ENCODE measurements at places on chromosomes 4 and X. TPM values are rescaled to one million over a fixed set of nuclear protein-coding genes. Genes with fewer than 3 reads are reported as not detected.
A peak's percentile ranks its signal among the peaks of the same experiment; 100 is the strongest.

Gene TREX2
- 0.64 TPM for polyA plus RNA-seq

Gene TRIM2
- 74.4 TPM for polyA plus RNA-seq

Gene PLCXD1
- polyA plus RNA-seq: 25.1 TPM

Gene MAGEA10
- not detected for polyA plus RNA-seq

Gene UGT2B7
- polyA plus RNA-seq: 101 TPM

Gene SPP1
- 210 TPM for polyA plus RNA-seq

Gene XAGE2
- polyA plus RNA-seq: not detected

Gene RPS6KA6
- 17.1 TPM for polyA plus RNA-seq

DNA sequence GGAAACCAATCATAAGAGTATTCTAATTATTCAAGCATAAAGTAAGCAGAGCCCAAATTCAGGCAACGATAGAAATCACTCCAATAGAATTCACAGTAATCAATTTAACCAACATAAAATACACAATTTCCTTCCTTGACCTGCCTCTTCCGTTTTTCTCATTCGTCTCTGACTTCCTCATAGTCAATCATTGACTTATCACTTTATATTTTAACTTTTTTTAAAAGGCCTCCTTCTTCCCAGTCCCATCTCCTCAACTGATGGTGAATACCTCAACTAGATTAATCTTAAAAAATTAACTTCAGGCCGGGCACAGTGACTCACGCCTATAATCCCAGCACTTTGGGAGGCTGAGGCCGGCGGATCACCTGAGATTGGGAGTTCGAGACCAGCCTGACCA, 13.3 kb downstream of the CNOT6L start:
- no peak for DNase-seq

DNA sequence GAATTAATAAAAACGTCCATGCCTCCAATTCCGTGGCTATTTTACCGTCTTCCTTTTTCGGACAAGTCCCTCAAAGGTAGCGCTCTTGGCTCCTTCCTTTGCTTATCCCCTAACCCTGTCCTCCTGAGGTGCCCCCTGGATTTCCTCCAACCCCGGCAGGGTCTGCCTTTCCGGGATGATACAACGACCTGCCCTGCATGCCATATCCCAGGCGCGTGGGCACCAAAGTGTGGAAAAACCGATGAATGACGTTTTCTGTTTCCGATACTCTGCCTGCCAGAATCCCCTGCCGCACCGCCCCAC, 706 bp upstream of the CSTF2 start:
- DNase-seq: no peak

GRCh38 chrX:122945328-122945727, 238.8 kb upstream of the GRIA3 start:
- no peak for DNase-seq

DNA sequence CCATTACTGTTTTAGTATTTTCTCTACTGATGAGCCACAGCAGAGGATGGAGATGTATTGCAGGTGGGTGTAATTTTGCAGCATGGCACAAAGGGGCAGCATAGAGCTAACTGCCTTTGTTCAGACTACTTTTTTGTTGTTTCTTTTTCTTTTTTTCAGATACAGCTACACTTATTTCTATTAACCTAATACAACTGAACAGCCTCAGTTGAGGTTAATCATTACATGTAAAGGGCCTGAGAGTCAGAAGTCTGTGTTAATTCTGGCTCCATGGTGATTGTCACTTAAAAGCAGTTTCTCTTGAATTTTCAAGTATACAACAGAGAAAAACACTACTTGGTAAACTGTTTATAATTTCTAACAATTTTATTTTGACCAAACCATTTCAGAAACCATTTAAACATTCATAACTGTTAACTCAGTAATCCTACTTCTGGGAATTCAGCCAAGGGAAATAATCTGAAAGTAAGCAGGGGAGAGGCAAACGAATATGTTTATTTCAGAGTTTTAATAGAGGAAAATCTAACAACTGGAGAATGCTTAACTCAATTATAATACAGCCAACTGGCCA, 13.9 kb upstream of the PPEF2 start:
- peak; percentile 42 for DNase-seq

- no peak for DNase-seq
Observed at GRCh38 chr4:40458683-40459082, 123.5 kb downstream of the CHRNA9 start.

- DNase-seq: no peak
Observed at GRCh38 chrX:35339796-35340195, 397.2 kb downstream of the FAM47B start.

GRCh38 chr4:133440404-133440803, 291.3 kb downstream of the PCDH10 start:
- DNase-seq: no peak

- no peak for DNase-seq
Observed at GRCh38 chr4:62548108-62548524, 1348.0 kb downstream of the ADGRL3 start.

GRCh38 chr4:31236639-31237173, 516.5 kb downstream of the PCDH7 start:
- DNase-seq: no peak

GRCh38 chr4:25504932-25505636, 128.0 kb downstream of the ANAPC4 start:
- DNase-seq: no peak

GRCh38 chr4:187000281-187000680, 276.6 kb upstream of the FAT1 start:
- DNase-seq: no peak

DNA sequence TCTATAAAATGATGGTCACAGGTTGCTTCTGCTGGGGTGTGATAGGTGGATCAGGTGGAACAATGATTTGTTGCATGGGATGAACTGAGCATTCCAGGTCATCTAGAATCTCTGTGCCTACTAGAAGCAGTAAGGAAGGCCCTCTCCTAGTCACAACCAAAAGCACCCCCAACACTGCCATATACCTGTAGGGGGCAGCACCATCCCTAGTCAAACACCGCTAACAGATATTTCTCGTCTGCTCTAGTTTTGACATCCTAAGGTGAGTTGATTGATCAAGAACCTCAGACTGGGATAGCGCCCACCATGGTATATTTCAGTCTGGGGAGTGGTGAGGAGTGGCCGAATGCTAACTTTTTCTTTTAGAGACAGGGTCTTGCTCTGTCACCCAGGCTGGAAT, 160.2 kb downstream of the NHS start:
- DNase-seq: no peak

DNA sequence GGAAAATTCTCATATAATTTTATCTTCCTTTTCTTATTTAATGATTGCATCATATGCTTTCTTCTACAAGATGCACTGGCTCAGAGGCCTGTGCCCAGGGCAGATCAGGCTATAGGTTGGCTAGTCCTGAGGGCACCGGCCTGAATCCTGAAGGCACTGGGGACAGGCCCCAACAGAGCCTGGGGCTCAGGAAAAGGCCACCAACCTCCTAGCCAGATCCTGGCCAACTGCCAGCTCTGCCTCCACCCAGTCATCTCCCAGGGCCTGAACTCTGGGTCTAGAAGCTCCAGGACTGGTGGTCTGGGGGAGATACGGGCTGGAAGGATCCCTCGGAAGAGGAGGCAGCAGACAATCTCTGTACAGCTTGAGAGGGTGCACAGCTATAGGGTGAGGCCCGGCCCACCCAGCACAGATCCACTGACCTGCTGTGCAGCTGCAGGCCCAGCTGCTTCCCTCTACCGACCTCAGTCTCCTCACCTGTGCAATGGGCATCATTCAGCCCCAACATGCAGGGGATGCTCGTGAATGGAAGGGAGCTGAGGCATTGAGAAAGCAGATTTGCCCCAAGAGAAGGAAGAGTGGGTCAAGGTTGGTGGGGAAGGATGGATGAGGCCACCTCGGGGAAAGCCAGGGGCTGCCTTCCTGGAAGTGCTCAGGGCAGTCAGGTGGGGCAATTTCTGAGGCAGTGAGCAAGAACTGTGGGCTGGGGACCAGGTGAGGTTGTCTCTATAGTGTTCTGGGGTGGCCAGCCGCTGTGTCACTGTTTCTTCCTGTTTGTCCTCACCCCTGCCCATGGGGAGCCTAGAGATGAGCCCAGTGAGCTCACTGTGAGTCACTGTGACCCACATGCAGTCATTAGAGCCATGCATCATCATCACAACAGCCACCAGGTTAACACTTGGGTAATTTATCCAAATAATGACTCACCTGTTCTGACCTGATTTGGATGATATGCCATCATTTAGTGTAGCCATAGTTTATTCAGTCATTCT, 22.4 kb upstream of the XAGE2 start:
- DNase-seq: no peak
